ENCODE measurements at places on chromosomes 6 and 20.
A peak's percentile ranks its signal among the peaks of the same experiment; 100 is the strongest.

DNA sequence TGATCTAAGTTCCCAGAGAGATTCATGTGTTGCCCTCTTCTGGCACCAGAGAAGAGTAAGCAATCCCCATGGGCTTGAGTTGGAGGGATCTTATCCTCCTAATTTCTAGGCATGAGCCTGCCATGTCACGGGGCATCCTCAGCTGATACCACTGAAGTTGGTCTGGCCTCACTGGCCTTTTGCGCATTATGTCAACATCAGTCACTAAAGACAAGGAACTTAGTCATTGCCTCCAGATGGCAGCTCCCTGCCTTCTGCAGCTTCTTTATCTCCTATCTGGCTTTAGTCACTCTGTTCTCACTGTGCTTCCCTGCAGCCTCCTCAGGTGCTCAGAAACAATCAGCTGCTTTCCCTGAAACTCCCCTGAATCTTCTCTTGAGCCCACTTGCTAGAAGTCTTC lies 312.2 kb downstream of the ADGRG6 start:
- no peak for DNase-seq

GRCh38 chr6:108168501-108169463 lies 3.0 kb downstream of the NR2E1 start:
- no peak for DNase-seq

- no peak for DNase-seq
Measured at GRCh38 chr6:109019911-109020310, 74.7 kb downstream of the SESN1 start.

DNA sequence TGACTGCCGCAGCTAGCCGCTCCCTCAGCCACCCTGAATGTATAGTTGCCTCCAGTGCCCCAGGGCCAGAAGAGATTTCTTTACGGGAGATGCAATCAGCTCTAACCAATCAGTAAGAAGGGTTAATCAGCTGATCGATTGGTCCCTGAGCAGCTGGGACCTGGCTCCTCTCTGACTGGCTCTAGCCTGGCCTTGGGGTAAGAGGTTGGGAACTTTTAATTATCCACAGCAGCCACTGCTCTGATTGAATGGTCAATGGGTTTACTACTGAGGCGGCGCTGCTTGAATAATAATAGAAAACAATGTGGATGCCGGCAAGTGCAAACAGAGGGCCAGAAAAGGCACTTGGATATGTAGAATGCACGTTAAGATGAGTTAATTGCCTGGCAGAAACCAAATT lies 99.8 kb downstream of the TFAP2A start:
- no peak for DNase-seq

- DNase-seq, result no peak
Measured at GRCh38 chr20:17579369-17580039, 9.6 kb downstream of the DSTN start.

DNA sequence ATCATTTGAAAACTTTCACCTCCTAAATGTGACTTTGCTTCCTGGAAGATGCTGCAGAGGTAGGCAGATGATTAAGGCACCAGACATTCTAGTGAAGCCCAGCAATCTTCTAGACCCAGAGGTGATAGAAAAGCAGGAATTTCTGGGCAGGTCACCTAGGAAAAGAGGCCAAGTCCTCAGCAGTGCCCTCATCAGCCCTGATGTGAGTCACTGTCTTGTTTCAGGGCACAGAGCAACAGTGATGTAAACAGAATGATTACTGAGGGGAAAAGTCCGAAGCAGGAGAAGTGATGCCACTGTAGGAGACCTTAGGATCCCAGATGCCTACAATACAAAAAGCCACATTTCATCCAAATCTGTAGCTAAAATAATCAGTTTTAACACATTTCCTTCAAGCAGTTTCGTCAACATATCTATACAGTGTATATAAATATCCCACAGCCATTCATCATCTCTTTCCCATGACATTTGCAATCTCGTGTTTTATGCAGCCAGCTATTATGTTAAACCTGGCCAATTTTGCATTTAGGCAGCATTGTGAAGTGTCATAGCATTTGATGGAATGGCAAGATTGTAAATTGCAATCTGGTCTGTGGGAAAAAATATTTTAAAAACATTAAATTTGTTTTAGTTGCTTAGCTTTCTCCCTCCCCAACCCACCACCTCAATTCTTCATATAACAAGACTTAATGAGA lies 401.2 kb upstream of the RNF217 start:
- no peak for DNase-seq

GRCh38 chr20:63883201-63883593 lies 11.7 kb upstream of the DNAJC5 start:
- no peak for DNase-seq

- no peak for DNase-seq
Measured at GRCh38 chr6:106568530-106568929, 60.8 kb downstream of the RTN4IP1 start.

DNA sequence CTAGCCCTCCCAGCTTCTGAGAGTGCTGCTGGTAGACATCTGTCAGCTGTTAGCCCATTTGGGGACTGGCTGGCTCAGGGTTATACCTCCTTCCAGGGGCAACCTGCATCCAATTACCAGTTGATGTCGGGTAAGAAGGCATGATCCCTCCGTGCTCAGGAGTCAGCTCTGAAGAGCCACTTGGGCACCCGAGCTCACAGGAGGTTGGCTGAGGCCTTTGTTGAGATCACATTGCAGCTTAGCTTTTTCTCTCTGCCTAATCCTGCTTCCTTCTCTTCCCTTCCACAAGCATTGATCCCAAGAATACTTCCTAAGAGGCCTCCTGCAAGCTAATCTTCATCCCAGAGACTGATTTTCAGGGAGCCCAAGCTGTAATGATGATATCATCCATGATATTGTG lies 35.5 kb downstream of the SCP2D1 start:
- no peak for DNase-seq

GRCh38 chr20:60486937-60487336 lies 528.7 kb downstream of the CDH26 start:
- DNase-seq, result no peak

- no peak for DNase-seq
Measured at GRCh38 chr6:155036907-155037306, 41.8 kb downstream of the TIAM2 start.

GRCh38 chr6:43803055-43803782 lies 33.2 kb downstream of the VEGFA start:
- no peak for DNase-seq

- no peak for DNase-seq
Measured at GRCh38 chr20:59776059-59776603, 157.3 kb downstream of the SYCP2 start.

DNA sequence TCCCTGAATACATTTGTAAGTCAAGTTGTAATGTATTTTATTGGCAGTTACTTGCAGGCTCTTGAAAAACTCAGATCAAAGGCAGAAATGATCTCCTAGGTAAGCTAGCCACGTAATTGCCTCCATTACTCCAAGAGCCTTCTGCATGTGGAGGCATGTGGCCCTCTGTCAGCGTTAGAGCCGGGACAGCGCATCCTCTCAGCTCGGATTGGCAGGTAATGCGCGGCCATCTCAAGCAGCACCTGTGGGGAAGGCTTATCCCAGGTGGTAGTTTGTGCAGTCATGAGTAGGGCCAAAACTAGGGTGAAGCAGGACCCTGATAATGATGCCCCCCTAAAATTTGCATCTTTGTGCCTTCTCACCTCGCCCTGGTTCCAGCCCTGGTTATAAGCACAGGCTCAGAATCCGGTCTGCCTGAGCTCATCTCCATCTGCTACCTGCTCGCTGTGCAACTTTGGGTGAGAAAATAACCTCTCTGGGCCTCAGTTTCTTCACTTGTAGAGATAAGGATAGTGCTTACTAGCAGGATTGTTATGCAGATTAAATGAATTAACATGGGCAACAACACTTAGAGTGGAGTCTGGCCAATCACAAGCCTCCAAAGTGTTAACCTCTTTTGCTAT lies 157.5 kb upstream of the PMEPA1 start:
- DNase-seq, result no peak

DNA sequence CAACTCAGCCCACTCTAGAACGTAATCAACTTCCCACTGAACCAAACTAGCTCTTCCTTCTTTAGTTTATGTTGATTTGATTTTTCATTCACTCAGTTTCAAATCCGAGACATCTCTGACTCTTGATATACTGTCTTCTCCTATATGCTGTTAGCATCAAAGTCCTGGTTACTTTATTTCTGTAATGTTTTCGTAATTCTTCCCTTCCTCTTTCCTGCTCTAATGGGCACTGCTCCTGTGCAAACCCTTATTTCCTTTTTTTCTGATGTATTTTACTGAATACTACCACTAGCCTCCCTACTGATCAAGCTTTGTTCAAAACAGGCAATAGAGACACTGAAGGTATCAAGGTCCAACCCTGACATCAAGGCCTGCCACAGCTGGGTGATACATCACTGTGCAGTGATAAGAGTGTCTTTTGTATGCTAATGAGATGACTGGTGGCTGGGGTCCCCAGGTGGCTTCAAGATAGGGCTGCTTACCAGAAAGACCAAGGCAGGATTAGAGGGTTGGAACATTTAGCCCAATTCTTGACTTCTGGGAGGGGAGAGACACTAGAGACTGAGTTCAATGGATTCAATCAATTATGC lies 95.2 kb downstream of the KIF13A start:
- no peak for DNase-seq

- no peak for DNase-seq
Measured at GRCh38 chr6:16737925-16738324, 23.3 kb downstream of the ATXN1 start.

GRCh38 chr6:139732451-139732850 lies 358.0 kb upstream of the CITED2 start:
- DNase-seq, result no peak

GRCh38 chr20:57625181-57625958 lies 5.1 kb upstream of the ZBP1 start:
- DNase-seq, result no peak

- peak; percentile 4 for DNase-seq
Measured at GRCh38 chr6:158041788-158042187, 60.1 kb downstream of the SYNJ2 start.

GRCh38 chr6:125749865-125750691 lies 646 bp downstream of the HEY2 start:
- no peak for DNase-seq

- DNase-seq, result peak; percentile 32
Measured at GRCh38 chr20:25084626-25085187, 2.8 kb upstream of the VSX1 start.

- no peak for DNase-seq
Measured at GRCh38 chr6:144647406-144647964, 362.4 kb downstream of the UTRN start.

DNA sequence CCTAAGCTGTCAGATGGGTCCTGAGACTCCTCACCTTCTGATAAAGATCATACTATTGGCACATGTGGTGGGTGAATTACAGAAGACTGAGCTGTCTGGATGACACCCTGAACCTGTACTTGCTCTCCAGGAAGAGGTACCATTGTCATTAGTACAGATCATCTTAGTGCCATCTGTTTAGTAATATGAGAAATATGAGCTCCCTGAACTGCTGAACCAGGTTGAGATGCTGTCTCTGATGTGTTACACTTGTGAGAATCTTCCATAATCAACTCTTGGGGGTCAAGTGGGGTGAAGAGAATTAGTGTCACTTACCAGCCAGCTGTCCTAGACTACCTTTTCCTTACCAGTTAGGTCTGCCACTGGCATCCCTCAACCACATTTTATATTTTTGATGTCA lies 531.0 kb downstream of the EPHA7 start:
- DNase-seq, result no peak

- no peak for DNase-seq
Measured at GRCh38 chr6:47162793-47163192, 120.7 kb upstream of the ADGRF1 start.
